ENCODE measurements at places on chromosomes 7 and 10.

- no peak for DNase-seq
Observed at GRCh38 chr10:89535171-89536012, at the start of gene SLC16A12. Gene SLC16A12, minus strand, starts transcription at chr10:89535594. Its CDS starts 73,016 bp downstream, at chr10:89462578.

DNA sequence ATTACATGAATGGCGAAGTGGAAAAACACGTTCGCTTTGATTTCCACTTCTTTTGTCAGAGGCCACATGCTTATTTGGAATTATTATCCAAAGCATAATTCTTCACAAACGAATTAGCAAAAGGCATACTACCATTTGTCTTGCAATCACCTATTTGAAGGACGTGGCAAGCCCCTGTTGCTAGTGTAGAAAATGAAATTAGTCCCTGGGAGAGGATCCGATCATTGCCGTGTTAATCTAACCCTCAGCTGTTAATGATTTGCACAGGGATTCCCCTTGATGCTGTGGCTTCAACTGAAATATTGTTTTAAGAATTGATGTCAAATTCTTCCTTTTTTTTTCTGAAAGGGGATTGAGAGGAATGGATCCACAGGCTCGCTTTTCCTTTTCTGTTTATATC lies 4.6 kb downstream of the AGMO start:
- no peak for DNase-seq

DNA sequence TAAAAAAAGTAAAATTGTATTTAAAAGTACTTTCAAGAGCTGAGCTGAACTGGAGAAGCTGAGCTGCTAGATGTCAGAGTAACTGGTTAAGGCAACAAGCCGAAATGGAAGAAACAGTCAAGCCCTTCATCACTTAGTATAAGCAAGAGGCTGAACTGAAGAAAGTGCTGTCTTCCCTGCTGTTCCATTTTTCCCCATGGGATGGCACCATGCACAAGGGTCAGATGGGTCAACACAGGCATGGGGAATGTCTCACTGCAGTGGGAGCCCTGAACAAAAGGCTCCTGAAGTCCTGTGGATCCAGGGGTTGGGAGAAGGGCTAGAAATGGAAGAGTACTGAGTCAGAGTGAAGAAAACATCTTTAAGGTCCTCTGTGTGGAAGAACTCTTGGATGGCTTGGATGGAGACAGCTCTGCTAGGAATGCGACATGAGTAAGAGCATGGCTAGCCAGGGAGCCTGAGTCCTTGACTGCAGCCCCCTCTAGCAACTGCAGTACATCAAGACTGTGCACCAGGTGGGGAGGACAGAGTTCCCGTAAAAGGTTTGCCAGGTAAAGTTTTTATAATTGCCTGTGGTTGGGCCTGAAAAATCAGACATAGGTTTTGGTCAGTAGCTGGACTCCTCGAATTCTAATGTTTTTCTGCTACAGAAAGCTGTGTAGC lies 348.3 kb downstream of the GPR158 start:
- DNase-seq: no peak

GRCh38 chr10:6229746-6230145 lies 27.0 kb downstream of the PFKFB3 start:
- DNase-seq: no peak

- no peak for DNase-seq
Observed at GRCh38 chr10:102602272-102603045, 41.8 kb upstream of the TRIM8 start.

DNA sequence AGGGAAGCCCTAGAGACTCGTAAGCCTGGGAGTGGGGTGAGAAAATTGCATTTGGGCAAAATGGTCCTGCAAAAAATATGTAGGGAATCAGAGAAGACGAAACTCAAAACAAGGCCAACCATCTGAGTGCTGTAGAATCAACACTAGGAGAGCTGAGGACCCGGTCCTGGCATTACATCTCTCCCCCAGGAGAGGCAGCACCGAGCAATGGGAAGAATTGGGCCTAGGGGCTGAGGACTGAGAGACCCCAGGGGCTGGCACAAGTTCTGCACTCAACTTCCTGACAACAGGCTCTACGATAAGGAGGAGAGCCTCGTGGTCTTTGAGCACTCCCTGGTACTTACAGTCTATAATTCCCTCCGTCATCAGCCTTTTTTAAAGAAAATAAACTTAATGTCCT lies 47.6 kb downstream of the BPGM start:
- DNase-seq: no peak

- no peak for DNase-seq
Observed at GRCh38 chr7:100675105-100675451, 1.5 kb downstream of the GNB2 start.

GRCh38 chr10:116226766-116227165 lies 46.2 kb downstream of the GFRA1 start:
- DNase-seq: no peak

DNA sequence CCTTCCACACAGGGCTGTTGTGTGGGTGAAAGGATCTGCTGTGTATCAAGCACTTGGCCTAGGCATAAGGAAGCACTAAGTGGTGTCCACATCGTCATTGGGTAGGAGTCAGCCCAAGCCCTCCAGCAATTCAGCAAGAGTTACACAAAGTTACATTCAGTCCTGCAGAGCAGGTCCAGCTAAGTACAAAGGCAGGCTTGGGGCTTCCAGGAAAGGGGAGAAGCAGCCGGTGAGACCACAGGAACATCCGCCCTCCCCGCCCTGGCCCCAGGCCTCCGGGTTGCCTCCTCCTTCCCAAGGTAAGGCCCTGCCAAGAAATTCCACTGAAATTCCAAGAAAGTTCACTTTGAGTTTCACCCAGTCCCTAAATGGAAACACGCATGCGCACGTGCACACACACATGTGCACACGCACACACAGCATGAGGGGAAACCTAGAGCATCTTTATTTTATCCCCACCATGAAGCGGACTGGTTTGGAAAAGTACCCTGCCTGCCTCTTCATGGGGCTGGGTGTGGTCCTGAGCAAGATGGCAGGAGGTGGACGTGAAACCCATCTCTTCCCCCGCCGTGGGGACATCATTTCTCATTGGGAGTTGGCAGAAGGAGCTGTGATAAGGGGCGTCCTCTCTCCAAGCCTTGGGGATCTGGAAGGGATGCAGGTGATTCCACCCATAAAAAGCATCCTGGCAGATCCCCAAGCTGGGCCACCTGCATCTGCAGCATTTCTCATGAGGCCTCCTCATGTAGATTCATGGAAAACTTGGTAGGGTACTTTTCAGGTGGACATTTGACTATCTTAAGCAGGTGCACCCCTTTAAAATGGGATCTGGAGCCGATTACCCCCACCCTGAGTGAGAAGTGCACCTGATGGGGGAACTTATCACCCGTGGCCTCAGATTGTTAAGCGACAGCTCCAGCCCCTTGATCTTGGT lies 69.1 kb upstream of the NANOS1 start:
- DNase-seq: no peak

DNA sequence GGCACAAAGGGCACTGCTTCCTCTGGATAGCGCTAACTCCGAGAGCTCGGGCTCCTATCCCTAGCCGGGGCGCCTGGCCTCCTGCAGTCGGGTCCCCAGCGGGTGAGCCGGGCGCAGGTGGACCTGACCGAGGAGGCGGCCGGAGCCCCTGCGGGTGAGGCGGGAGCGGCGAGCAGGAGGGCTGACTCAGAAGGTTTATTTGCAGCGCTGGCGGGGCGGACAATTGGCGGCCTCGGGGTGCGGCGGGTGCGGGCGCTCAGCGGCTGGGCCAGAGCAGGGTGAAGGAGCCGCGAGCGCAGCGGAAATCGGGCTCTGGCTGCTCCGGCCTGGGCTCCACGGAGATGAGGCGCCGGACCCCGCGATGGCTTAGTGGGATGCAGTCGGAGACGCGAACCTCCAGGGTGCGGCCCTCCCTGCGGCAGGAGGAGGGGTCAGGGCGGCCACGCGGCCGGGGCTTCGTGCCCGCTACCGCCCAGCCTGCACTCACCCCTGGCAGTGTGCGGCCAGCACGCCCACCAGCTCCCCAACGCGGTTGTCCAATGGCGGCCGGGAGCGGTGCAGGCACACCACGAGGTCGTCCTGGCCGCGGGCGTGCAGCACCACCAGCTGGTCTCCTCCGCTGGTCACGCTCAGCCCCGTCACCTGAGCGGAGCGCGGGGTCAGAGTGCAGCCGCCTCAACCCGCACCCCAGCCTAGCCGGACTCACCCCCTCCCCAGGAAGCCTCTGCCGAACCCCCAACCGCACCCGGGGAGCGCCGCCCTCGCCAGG lies 16.1 kb downstream of the MYO1G start:
- DNase-seq: no peak

Measured in suppressor macrophage treated with lipopolysaccharide for 4 hours (primary cell).